CD4-positive, alpha-beta T cell treated with Interleukin-6 at 100 ng/mL for 8 hours (primary cell): ENCODE measurements at places on chromosomes 12 and 14.
A peak's percentile ranks its signal among the peaks of the same experiment; 100 is the strongest.

GRCh38 chr14:51996148-51996746, 6.9 kb downstream of the RTRAF start:
- DNase-seq: peak; percentile 36

GRCh38 chr14:51929166-51929565, 60.2 kb upstream of the RTRAF start:
- no peak for DNase-seq

DNA sequence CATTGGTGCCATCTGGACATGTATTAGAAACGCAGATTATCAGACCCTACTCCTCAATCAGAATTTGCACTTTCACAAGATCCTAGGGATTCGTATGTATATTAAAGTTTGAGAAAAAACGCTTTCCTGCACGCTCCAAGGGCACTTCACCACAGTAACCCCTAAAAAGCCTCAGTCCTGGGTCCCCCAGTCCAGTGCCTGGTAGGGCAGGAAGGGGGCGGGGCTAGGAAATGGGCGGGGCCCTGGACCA, 369 bp downstream of the DEPDC4 start:
- DNase-seq: peak; percentile 89

- DNase-seq: no peak
These were observed 18.3 kb downstream of the DYRK4 start for GRCh38 chr12:4580281-4580688.

- no peak for DNase-seq
These were observed 65.8 kb downstream of the RIN3 start for GRCh38 chr14:92579244-92579936.

DNA sequence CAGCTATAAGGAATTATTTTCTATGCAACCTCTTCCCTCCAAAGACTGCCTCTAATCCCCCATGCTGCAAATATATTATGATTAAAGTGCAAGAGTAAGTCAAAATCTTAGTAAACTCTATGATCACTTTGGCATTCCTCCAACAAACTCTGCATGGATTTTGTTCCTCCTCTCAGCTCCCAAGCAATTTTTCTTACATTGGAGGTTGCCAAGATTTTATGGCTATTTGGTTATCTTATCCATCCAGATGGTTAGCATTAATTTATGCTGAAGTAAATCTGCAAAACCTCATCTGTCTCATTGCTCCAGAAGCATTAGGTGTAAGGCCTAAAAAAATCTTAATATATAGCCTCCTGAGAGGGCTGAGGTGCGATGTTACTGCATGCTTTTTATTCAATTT, 228.1 kb downstream of the CHST11 start:
- no peak for DNase-seq

DNA sequence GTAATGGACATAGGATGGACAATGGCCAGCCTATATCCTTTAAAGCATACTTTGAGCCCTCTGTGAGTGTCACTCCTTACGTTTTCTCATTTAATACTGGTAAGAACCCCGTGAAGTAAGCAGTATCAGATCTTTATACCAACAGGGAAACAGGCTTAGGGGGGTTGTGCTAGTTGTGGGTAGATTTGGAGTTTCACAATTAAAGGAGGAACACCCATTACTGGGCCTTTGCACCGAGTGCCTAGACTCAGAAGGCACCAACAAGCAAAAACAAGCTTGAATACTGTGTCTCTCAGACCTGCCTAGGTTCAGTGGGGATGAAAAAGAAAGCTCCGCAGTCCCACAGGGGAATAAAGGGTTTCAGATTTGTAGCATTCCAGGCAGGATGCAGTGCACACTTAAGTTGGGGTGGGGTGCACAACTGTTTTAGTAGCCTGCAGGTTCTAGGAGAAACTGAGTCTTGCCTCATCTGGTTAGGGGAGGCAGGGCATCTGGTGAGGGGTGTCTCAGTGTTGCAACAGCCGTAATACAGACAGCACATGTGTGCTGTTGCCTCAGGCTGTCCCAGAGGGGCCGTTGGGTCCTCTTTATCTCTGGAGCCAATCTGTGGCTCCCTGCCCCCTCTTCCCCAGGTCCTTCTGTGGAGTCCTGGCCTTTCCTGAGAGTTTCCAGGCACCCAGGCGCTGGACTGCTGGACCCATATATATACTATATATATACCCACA, 51.2 kb downstream of the IRAK3 start:
- DNase-seq: no peak

- no peak for DNase-seq
These were observed 22.9 kb downstream of the CKB start for GRCh38 chr14:103499709-103500108.

- no peak for DNase-seq
These were observed 67.6 kb upstream of the CSRP2 start for GRCh38 chr12:76946446-76946845.

GRCh38 chr14:65993996-65994395, 492.2 kb upstream of the CCDC196 start:
- DNase-seq: no peak

DNA sequence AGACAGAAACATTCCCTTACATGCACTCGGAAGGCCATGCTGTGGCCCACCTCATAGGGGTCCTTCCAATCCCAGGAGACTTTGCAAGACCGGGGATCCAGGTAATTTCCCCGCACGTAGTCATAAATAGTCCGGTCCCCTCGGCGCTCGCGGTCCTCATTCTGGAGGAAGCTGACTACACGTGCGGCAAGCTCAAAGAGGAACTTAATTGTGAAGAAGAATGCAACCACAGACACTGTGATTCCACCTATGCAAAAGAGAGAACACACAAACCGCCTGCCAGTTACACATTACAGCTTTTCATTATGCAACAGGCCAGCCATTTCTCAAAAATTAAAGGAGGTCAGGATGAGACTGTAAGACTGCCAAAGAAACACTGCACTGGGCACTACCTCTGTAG, 28.4 kb downstream of the AREL1 start:
- DNase-seq: no peak

DNA sequence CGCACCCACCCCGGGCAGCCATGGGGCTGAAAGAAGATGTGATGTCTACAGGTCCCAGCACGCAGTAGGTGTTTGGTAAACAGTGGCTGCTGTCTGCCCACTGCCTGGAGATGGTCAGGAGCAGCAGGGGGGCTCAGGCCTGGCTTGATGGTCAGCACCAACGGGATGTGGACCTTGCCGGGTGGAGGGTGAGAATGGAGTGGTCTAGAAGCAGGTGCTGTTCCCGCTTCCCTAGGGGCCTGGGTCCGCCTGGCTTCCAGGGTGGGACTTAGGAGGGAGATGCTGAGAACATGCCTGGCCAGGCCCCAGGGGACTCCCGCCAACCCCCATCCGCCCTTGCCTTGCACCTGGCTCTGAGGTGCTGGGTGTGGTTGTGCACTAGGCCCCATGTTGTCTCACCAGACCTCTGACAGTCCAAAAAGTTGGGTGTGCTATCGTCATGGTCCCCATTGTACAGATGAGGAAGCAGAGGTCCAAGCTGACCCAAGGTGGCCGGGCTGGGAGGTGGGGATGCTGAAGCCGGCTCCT, 12.9 kb downstream of the FAM222A start:
- no peak for DNase-seq

- DNase-seq: no peak
These were observed 10.7 kb downstream of the AGAP2 start for GRCh38 chr12:57727758-57728395.

- DNase-seq: no peak
These were observed 76.2 kb upstream of the DYNC1H1 start for GRCh38 chr14:101888182-101888581.

DNA sequence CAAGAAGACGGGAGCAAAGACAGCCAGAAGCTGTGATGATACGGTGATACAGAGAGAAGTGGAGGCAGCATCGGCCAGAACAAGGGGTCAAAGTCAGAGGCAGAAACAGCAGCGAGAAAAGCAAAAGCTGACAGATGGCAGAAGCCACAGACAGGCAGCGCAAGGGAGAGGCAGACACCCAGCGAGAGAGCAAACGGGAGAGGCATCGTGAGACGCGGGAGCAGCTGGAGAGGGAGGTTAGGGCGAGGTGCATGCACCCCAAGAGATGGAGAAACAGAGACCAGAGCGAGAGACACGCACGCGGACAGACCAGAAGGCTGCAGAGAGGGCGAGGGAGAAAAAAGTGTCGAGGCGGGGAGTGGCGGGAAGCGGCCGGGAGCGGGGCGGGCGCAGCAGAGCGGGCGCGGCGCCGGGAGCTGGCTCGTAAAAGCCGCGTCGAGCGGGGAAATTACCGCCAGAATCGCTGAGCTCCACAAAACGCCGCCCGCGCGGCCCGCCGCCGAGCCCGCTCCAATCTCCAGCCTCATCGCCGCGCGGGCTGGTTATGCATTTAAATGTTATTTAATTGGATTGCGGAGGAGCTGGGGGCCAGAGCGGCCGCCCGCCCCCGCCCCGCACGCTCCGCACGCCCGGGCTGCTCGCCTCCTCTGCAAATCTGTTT, 15.6 kb downstream of the SMUG1 start:
- no peak for DNase-seq

- no peak for DNase-seq
These were observed 3.7 kb upstream of the RTL1 start for GRCh38 chr14:100907240-100907639.

DNA sequence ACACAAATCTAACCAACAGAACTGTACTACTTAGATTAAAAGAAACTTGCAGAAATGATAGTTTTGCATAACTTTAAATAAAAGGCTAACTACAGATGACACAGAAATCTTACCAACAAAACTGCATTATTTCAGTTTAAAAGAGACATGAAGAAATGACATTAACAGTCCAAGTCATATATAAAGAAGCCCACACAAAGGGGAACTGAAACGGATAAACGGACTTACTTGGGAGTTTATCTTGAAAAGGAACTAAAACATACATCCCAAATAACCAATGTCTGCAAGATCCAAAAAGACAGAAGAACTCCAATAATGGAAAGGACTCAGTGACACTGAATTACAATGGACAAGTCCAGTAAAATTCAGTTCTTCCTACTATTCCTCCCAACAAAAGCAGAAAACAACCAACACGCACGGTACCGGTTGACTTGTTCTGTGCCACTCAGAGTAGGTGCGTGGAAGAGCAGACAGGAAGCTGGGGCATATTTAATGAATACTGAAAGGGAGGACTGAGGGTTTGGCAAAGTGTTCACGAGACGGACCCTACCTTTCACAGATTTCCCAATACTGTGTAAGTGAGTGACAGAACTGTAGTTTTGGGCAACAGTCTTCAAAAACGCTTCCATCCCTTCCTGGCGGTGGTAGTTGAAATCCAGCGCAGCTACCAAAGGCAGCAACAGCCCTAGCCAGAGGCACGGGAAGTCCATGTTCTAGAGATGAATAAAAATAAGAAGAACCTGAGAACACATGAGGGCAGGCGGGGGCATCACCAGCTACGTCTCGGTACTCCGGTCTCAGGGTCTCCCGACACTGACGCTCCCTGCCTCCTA, 627 bp downstream of the CPM start:
- no peak for DNase-seq

DNA sequence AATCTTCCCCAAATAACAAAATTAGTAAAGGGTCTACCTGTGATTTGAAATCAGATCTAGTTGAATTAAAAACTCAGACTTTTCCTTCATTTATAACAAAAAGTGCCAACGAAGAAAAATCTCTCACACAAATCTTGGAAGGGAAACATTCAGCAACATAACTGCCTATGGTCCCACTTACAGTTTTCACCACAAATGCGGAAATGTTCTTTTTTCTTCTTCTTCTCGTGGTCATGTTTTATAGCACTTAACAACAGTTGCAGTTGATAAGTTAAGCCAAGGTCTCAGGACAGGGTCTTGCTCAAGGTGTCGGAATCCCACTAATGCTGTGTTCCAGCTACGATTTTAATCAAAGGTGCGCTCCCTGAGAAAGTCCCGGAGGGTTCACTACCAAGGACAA, 10.1 kb downstream of the RNASE6 start:
- no peak for DNase-seq

- DNase-seq: no peak
These were observed 311.7 kb upstream of the CCDC196 start for GRCh38 chr14:66174453-66174891.

GRCh38 chr14:51539571-51540037, 112.1 kb upstream of the FRMD6 start:
- no peak for DNase-seq

- no peak for DNase-seq
These were observed 42.6 kb downstream of the SLCO1A2 start for GRCh38 chr12:21292111-21292510.

- DNase-seq: peak; percentile 29
These were observed 344 bp downstream of the LPAR5 start for GRCh38 chr12:6635375-6635855.

DNA sequence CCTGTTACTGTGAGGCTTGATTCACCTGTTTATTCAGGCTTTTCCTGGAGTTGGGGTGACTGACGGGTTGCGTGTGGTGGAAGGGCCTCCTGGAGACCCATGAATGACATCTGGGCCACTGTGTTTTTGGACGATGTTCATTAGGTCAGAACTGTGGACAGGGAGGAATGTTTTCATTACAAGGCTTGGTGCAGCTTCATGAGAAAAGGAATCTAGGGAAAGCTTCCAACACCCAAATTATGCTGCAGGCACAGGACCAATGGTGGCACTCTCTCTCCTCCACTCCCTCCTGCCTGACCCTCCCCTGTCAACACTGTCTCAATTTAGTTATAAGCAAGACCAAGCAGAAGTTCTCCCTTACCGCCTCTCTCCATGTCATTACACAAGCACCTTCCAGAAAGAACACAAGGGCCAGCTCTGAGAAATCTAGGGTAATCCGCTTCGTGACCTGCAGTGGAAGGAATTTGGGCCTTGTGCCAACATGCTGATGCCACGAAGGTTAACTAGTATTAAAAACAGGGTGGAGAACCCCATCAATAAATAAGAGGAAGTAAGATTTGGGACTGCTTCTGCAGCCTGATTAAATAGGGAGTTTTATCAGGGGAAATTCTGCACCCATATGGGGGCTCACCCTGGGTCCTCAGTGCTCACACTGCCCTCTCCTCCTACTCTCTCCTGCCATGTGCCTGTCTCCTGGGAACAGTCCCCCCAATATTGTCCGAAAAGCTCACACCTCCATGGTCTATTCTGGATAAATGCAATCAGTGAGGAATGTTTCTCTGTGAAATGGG, 200.3 kb downstream of the KTN1 start:
- no peak for DNase-seq

DNA sequence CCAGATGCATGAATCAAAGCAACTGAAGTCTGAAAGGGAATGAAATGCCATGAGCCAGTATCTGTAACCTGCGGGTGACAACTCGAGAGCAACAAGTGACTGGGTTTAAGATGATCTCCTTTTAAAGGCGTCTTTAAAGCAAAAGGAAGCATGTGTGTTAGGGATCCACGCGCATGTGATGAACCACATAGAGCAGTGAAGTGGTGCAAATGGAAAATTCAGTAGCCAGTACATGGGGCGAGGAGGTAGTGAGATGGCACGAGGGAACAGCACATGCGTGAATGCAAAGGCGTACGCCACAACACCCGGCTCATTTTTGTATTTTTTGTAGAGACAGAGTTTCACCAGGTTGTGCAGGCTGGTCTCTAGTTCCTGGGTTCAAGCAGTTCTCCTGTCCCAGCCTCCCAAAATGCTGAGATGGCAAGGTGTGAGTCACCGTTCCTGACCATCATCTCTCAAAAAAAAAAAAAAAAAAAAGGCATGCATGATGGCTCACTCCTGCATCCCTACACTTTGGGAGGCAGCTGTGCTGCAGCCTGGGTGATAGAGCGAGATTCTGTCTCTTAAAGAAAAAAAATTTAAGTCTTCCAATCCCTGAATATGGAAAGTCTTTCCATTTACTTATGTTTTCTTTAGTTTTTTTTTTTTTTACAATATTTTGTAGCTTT, 24.6 kb upstream of the BCL7A start:
- DNase-seq: no peak

- no peak for DNase-seq
These were observed 6.8 kb downstream of the TEDC1 start for GRCh38 chr14:105497671-105498429.

GRCh38 chr12:52977170-52977569, 28.3 kb downstream of the KRT18 start:
- DNase-seq: no peak

- DNase-seq: peak; percentile 18
These were observed 8.0 kb downstream of the GLIPR1 start for GRCh38 chr12:75488553-75488952.
